ENCODE measurements at places on chromosomes 12 and 14. TPM values are rescaled to one million over a fixed set of nuclear protein-coding genes. Genes with fewer than 3 reads are reported as not detected.

Gene OR4K2
- not detected for total RNA-seq

Gene KRT73
- total RNA-seq: not detected

Gene KRT6A
- total RNA-seq: not detected

Gene POTEG
- not detected for total RNA-seq

Gene TOMM20L
- total RNA-seq: not detected

Gene TROAP
- 0.89 TPM for total RNA-seq

Gene CDKL1
- 7.4 TPM for total RNA-seq

Data from smooth muscle cell of the umbilical artery (primary cell).